Stromal cell of bone marrow (primary cell): ENCODE measurements at places on chromosomes 4 and X.

DNA sequence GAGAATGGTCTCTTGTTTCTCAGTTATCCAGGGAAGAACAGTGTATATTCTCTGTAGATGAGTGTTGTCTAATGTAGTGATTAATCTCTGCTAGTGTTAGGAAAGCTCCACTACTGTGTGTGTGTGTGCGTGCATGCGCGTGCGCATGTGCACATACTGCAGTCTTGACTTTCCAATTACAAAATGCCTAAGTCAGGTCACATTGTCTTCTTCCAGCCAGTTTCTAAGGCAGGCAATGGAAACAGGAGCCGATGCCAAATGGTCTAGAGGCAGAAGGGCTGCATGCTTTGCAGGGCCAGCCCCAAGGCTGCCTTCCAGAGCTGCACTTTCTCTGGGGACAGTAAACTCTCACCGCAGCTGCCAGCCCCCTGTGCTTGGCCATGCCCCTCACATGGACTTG lies 30.5 kb upstream of the NAP1L5 start:
- DNase-seq = no peak

DNA sequence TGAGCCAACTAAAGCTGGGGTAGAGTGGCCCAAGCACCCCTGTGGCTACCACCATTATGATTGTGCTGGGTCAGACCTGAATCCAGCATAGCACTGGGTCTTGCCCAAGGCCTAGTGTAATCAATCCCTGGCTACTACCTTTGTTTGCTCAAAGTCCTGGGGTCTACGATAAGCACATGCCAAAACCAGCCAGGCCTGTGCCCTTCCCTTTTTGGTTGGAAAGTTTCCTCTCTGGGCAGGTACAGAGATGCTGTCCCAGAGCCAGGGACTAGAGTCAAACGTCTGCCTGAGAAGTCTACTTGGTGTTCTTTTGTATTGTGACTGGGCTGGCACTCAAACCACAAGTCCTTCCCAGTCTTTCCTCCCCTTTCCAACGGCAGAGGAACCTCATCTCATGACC lies 371.5 kb upstream of the MAGEC2 start:
- DNase-seq = no peak

DNA sequence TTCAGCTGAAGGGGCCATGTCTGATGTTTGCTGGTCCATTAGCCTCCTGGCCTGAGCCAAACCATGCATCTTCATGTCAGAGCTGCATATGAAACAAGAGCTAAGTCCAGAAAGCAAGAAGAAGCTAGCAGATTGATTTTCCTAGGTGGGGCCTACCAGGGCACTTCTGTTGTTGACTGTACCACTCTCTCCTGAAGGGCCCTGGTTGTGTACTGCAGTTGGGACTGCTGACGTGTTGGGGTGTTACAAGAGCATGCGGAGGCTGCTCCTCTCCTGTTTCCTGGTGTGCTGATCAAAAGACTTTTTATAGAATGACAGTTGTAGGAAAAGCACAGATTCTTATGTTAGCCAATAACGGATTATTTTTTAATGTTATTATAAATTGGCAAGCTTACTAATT lies 145.1 kb downstream of the TBL1X start:
- no peak for DNase-seq

- peak; percentile 87 for DNase-seq
Measured at GRCh38 chrX:47361538-47362511, 8.6 kb upstream of the ZNF157 start.

GRCh38 chr4:7823416-7823824 lies 116.2 kb downstream of the AFAP1 start:
- DNase-seq = peak; percentile 25

DNA sequence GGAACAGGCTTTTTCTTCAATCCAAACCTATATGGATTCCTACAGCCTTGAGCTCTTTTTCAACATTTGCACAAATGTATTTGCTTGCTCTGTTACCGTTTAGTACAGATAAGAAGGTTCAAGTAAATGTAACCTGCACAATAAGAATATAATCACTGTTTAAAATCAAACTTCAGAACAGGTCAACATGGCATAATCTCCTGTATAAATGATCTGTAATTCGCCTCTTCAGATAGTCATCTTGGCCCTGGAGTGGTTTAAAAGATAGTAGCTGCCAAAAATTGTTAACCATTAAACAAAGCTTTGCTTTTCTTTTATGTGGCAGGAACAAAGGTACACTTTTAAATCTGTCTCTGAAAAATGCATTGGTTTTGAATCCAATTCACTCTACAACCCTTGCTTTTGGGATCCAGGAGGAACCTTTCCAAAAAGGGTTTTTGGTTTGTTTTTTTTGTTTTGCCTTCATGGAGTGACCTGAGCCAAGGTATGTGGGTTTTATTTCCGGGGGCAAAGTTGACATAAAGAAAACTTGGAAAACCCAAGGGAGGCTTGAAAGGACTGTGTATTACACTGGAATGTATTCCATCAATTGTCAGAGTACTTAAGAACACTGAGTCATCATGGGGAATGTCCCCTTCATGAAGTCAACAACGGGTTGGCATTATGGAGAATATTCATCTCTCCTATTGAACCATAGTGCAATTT lies 210.4 kb upstream of the HCCS start:
- DNase-seq = no peak

GRCh38 chr4:20832826-20833225 lies 132.6 kb downstream of the PACRGL start:
- DNase-seq = peak; percentile 24

GRCh38 chr4:17232566-17233253 lies 279.2 kb downstream of the QDPR start:
- peak; percentile 56 for DNase-seq

DNA sequence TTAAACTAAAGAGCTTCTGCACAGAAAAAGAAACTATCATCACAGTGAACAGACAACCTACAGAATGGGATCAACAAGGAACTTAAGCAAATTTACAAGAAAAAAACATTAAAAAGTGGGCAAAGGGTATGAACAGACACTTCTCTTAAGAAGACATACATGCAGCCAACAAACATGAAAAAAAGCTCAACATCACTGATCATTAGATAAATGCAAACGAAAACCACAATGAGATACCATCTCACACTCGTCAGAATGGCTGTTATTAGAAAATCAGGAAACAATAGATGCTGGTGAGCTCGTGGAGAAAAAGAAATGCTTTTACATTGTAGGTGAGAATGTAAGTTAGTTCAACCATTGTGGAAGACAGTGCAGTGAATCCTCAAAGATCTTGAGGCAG lies 27.8 kb downstream of the PAPSS1 start:
- DNase-seq = no peak

DNA sequence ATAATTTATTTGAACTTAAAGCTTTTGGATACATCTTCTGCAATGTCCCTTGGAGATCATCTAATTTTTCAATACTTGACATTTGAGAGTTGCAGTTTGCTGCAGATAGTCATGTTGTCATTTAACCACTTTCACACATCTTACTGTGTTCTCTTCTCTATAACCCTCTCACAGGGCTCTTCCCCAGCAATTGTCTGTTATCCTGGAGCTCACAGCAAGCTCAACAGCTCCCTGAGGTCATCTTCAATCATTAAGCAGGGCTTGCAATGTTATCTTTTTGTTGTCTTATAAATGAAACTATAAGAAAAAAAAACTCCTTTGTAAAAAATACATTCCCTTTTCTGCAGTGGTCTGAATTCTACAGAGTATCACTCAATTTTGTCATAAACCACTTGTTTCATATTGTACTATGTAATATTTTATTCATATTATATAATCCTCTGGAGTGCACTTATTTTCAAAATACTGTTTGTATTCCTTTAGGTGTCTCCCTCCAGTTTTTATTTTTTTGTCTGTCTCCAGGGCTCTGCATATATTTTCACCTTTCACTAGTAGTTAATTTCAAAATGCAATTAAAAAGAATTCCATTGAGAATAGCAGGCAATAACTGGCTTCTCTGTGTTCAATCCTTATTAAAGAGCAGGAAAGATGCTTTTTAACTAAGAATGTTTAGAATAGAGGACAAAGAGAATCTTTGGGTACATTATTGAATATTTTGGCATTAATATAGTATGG lies 106.3 kb upstream of the ARSJ start:
- no peak for DNase-seq
